Stimulated activated CD8-positive, alpha-beta memory T cell treated with anti-CD3 and anti-CD28 coated beads, Interleukin-15, amount 100 ng/mL, for 4 hours (primary cell): ENCODE measurements at places on chromosomes 5 and 9.

GRCh38 chr5:169950333-169950732 lies 30.0 kb downstream of the INSYN2B start:
- no peak for DNase-seq

DNA sequence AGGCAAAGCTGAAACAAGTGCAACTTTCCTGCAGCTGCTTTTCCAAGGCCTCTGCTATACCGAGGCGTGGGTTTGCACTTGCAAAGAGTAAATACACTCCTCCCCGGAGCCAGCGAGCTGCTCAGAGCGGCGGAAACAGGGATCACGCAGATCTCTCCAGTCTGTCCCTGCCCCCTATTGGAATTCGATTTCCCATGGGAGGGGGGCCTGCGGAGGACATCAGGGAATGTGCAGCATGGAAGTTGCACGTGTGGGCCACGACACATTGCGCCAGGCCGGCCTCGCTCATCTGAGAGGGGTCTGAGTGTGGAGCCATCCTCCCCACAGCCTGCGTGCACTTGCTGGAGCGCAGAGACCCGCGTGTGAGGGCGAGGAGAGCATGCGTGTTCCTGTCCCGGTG lies 104.3 kb upstream of the PHYKPL start:
- DNase-seq: no peak

GRCh38 chr5:119291877-119292276 lies 63.9 kb upstream of the TNFAIP8 start:
- DNase-seq: no peak

- no peak for DNase-seq
These were observed 76.0 kb downstream of the ACTBL2 start for GRCh38 chr5:57406641-57407040.

GRCh38 chr5:56827049-56827448 lies 11.7 kb downstream of the MAP3K1 start:
- DNase-seq: no peak
